ENCODE measurements at places on chromosomes 6 and 20. TPM values are rescaled to one million over a fixed set of nuclear protein-coding genes. Genes with fewer than 3 reads are reported as not detected.
A peak's percentile ranks its signal among the peaks of the same experiment; 100 is the strongest.

DNA sequence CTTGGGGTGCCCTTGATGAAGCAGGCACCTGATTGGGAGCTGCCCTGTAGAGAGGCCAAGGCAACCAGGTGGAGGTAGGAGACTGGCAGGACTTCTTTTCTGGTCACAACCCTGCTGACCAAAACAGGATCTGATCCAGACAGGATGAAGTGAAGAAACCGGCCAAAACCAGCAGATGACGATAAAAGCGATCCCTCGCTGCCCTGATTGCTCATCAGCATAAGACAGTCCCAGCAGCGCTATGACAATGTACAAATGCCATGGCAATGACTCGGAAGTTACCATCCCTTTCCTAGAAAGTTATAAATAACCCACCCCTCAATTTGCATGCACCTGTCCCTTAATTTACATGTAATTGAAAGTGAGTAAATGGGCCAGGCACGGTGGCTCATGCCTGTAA lies 88.4 kb upstream of the PDE10A start:
- DNase-seq, result no peak

DNA sequence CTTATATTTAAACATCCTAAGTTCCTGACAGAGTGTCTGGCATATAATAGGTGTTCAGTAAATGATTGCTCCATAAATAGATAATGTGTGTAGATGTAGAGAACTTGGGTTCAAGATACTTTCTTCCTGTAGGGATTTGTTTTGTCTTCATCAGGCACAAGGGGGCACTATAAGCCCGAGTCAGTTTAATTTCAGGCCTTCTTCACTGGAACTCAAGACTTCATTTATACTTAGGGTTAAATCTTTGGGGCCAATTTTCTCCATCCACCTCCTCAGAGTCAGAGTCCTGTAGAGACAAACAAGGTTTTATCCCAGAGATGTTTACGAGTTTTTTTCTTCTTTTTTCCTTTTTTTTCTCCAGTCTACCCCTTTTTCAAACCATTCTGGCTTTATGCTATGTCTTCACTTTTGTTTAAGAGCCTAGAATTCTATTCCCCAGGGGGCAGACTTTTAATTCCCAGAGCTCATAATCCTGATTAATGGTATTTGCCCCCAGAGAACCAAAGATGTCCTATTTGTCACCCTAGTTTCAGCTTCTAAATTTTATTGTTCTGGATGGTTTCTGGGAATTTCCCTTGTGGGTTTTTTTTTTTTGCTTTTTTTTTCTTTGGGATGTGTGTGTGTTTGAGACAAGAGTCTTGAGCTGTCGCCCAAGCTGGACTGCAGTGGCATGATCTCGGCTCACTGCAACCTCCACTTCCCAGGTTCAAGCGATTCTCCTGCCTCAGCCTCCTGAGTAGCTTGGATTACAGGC lies 88.4 kb downstream of the HFE start:
- DNase-seq, result peak; percentile 72

GRCh38 chr20:6074145-6074561 lies 20.3 kb upstream of the LRRN4 start:
- DNase-seq, result no peak

DNA sequence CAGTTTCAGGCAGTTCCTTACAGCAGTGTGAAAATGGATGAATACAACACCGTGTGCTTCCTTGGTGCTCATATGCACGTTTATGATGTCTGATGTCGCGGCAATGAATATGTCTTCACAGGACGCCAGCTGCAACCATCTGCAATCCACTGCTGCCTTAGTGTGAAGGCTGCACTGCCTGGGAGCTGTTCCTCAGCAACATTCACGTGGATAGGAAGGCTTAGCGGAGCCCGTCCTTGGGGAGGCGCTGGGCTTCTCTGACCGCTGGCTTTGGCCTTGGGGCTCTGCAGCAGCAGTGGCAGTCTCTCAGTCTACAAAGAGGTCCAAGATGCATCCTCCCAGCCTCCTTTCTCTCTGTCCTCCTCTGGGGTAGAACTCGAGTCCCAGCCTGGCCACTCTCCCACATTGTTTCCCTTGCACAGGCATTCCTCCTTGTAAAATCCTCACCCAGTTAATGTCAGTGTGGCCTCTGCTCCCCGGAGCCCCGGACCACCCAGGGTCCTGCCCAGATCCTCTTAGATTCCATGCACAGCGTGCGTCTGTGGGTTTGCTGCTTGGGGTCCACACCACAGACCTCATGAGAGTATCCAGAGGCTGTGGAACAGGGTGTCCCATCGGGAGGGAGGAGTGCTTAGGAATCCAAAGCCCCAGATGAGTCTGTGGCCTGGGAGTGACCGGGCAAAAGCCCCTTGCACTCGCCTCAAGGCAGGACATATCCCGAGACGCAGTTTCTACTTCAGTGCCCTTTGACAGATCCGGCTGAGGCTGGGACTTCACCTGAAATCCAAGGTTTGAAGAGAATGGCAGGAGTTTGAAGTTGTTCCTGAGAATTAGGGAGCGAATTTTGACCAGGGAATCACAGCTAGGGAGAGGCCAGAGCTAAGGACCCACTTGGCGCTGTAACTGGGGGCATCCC lies 181.3 kb downstream of the THBS2 start:
- DNase-seq, result no peak

- DNase-seq, result no peak
Observed at GRCh38 chr6:74346936-74347535, 651.0 kb downstream of the CD109 start.

DNA sequence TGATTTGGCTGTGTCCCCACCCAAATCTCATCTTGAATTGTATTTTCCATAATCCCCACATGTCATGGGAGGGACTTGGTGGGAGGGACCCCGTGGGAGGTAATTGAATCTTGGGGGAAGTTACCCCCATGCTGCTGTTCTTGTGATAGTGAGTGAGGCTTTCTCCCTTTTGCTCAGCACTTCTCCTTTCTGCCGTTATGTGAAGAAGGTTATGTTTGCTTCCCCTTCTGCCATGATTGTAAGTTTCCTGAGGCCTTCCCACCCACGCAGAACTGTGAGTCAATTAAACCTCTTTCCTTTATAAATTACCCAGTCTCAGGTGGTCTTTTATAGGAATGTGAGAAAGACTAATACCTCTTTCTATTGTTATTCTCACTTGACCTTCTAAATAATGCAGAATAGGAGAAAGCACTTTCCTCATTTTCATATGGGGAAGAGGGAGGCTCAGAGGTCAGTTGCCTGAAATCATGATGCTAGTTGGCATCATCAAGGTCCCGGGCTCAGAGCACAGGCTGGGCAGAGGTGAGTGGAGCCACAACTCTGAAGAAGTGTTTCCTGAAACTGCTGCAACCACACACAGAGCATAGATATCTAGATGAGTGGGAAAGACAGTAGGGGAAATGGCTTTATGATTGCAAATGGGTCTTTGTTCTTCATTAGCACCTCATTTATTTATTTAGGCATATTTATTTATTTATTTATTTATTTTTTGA lies 191.0 kb downstream of the QKI start:
- no peak for DNase-seq

DNA sequence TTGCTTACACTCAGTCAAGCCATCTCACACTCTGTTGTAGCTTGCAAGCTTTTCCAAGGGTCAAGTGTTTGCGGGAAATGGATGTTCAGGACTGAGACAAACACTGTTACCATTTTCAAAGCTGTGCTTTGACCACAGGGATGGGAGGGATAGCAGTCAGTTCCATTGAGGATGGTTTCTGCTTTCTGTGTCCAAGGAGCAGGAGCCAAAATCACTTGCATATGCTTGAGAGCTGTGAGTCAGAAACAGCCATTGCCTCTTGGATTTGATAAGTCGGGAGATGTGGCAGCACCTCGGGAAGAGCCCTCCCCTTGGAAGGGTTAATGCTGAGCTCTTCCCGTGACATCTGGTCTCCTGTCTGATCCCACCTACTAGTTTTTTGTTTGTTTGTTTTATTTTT lies 85.2 kb downstream of the TCP11 start:
- no peak for DNase-seq

The EYA4 gene
- 38.8 TPM for total RNA-seq

The DEFB124 gene
- not detected for total RNA-seq

The CALHM6 gene
- 1.4 TPM for total RNA-seq

The APOBEC2 gene
- total RNA-seq, result not detected

Data from Calu3 (cell line).